Spleen (tissue), 13 donors: ENCODE measurements at places on chromosomes 3 and 15.
A peak's percentile ranks its signal among the peaks of the same experiment; 100 is the strongest.

- DNase-seq: no peak
These were observed 57.1 kb downstream of the DHX30 start for GRCh38 chr3:47859956-47860605.

- no peak for DNase-seq
These were observed 11.1 kb downstream of the ISG20 start for GRCh38 chr15:88649753-88650551.

DNA sequence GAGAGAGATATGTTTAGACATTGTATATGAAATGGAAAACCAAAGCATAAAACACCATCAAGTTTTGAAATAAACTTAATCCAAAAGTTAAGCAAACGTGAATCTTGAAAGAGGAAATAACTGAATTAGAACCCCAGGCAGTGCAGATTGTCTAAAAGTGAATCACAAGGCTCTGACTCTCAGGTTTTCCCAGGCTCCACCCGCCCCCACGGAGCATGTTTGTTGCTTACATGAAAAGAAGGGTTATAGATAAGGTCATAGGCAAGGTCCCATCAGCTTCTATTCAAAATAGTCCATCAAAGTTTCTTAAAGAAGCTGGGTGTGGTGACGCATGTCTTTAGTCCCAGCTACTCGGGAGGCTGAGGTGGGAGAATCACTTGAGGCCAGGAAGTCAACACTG lies 29.0 kb upstream of the SLMAP start:
- DNase-seq: no peak

GRCh38 chr3:38101811-38102443 lies 35.0 kb downstream of the ACAA1 start:
- DNase-seq: no peak

DNA sequence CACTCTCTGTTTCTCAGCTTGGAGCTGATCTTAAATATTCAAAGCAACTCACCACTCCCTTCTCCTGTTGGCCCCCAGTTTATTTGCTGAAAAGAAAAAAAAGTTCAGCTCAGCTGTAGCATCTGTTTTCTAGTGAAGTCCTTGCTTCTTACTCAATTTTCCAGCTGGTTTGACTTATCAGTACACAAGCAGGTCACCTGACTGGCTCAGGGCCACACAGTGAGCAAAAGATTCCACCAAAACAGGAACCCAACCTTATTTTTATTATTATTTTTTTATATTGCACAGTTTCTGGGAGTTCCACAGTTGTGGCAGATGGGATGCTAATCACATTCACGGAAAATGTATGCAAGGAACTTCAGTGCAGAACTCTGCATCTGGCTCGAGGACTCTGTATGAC lies 390.7 kb upstream of the RGMA start:
- DNase-seq: no peak

GRCh38 chr3:23256741-23257435 lies 53.8 kb downstream of the UBE2E2 start:
- DNase-seq: no peak

DNA sequence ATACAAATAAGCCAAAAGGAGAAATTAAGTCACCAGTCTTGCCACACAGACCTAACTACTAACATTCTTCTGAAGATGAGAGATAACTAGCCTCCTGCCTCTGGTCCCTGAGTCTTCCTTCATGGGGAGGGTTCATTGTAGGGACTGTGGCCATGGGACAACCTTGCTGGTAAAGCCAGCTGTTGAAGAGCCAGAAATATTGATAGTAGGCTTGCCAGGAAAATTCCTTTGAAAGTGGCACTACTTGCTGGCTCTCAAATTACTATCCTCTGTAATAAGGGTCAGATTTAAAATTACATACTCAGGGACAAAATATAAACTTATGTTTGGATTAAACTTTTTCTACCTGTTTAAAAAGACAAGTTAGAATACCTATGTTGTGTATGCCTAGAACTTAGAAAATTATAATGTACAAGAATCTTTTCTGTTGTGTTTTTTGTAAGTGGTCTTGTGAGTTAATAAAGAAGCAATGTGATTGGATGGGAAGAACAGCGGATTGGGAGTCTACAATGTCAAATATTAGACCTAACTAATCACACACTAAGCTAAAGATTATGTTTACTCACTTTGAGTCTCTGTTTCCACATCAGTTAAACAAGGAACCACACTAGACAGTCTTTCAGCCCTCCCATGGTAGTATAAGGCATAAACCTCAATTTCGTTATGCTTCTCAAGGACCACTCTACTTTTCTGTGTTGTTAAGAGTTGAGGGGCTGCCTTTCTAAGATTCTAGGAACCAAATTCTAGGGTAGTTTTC lies 60.0 kb upstream of the TRIM71 start:
- no peak for DNase-seq

GRCh38 chr3:170997961-170998913 lies 28.3 kb downstream of the SLC2A2 start:
- DNase-seq: no peak

DNA sequence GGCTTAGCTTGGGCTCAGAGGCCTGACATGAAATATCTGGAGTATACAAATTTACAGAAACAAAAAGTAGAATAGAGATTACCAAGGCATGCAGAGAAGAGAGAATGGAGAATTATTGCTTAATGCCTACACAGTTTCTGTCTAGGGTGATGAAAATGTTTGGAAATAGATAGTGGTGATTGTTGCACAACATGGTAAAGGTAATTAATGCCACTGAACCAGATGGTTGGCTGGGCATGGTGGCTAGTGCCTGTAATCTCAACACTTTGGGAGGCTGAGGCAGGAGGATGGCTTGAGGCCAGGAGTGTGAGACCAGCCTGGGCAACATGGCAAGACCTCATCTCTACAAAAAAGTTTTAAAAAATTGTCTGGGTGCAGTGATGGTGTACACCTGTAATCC lies 46.6 kb upstream of the OSBPL11 start:
- DNase-seq: no peak

DNA sequence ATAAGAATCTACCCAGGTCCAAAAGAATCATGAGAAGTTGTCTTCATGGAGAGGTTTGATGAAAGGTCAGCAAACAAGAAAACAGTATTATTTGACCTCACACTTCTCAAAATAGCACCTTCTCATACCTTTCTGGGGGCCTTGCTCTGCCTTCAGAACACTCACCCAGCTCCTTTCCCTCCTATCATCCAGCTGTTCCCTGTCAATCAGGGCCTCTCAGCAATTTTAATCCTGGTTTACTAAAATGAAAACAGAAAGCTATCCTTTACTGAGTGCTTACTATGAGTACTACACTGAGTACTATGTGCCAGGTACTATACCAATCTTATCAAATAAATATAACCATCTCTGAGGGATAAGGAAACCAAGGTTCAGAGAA lies 138.6 kb downstream of the GAP43 start:
- DNase-seq: no peak

- DNase-seq: no peak
These were observed 37.9 kb downstream of the CRYGS start for GRCh38 chr3:186506191-186506739.

DNA sequence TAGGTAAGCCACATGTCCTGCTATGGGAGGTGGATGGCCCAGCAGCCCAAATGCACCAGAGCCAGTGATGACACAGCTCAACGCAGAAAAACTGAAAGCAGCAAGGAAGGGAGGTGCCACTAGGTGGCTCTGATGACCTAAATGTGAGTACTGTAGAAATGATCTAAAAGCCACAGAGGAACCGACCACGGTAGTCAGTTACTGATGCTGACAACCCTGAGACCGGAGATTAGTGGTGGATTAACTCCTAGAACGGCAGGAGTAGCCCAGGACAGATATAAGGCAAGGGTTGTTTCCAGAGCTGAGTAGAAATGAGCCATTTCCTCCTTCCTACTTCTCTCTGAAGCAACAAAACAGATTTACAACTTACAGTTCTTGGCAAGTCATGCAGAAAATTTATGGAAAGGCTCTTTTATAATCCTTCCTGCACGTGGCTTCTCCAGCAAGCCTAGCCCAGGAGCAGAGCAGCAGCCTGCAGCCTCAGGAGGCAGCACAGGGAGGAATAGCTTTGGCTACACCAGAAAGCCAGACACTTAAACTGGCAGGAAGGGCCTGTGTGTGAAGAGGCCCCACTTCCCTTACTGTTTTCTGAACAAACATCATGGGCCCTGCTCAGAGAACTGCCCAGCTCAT lies 13.1 kb downstream of the FBXL22 start:
- DNase-seq: no peak

GRCh38 chr15:29050870-29051269 lies 165.1 kb downstream of the APBA2 start:
- no peak for DNase-seq

DNA sequence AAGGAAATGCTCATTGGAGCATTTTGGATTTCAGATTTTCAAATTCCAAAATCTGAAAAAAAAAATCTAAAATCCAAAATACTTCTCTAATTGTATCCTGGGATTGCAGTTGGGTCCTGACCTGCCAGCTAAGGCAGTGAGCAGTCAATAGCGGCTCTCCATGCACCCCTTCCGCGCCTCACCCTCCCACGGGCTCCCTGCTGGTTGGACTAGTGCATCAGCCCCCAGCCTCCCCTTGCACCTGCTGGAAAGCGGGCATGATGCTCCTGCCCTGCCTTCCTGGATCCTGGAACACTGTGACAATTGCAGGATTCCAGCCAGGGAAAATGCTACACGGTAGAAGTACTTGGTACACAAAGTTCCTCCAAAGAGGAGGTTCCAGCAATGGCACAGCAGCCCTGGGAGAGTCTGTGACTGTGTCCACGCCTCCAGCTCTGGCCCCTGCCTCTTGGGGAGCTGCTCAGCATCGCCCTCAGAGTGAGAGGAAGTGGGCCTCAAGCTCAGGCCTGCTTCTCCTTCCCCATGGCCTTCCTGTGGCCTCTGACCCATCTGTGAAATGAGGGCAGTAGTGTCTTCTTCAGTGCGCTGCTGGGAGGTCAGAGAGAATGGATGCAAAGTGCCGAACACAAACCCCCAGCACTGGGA lies 39.5 kb upstream of the CHRNB4 start:
- peak; percentile 71 for DNase-seq

DNA sequence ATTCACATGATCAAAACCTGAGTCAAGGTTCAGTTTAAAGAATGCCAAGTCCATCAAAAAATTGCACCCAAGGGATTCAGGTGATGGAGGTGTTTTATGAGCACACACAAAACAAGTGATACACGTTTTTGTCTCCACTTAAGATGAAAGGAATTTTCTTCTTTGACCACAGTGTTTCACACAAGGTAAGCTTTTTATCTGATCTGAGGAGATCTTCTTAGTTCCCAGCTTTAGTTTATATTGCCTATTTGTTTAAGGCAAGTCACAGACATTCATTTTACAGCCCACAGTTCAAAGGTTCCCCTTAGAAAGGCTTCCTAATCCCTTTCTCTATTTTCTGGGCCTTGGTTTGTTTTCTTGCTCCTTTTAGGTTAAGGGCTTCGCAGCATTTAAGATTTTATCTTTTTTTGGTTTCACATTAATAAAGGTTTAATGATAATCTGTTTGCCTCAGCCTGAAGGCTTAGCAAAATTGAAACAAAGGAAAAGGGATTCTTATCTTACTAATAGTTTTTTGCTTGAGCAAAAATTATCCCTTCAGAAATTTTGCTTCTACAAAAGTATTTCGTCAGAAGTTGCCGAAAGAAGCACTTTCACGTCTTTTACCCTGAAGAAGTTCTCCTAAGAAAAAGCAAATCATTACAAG lies 420.5 kb upstream of the NAALADL2 start:
- DNase-seq: no peak

DNA sequence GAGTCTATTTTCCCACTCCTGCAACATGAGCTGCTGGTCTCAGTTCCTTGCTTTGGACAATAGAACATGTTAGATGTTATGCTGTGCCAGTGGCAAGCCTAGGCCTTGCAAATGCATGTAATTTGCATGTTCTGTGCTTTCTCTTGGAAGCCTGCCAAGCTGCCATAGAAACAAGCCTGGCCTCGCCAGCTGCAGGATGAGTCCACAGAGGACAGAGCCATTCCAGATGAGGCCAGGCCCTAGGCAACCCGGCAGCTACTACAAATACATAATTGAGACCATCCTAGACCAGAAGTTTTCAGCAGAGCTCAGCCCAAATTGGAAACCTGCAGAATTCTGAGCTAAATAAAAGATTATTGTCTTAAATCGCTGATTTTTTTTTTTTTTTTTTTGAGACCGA lies 39.6 kb downstream of the TRIM69 start:
- DNase-seq: no peak

DNA sequence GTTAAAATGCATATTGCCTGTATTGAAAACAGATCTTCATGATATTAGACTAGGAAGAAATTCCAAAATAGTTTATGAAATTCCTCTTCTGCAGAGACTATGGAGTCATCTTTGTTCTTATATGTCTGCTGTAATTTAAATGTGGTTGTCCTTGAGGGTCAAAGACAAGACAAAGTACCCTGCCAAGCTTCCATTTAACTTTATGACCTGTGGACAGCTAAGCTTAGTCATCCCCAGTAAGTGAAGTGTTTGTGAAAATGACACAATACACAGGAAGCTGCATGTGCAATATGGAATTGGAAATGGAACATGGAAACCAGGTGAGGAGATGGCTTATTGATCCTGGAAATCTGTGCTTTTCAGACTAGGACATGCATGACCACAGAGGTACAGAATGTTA lies 68.5 kb upstream of the GBE1 start:
- DNase-seq: no peak
